Breast epithelium (tissue), 4 donors: ENCODE measurements at places on chromosomes 6 and 20. TPM values are rescaled to one million over a fixed set of nuclear protein-coding genes. Genes with fewer than 3 reads are reported as not detected.

LIME1 gene
- total RNA-seq, result 7.0 TPM

SNPH gene
- 4.0 TPM for total RNA-seq

OR2H2 gene
- not detected for total RNA-seq

KHDC1 gene
- total RNA-seq, result 0.66 TPM

FAM217B gene
- 9.2 TPM for total RNA-seq

PHACTR1 gene
- total RNA-seq, result 4.1 TPM

HLA-DQA1 gene
- total RNA-seq, result 1.6 TPM

ADTRP gene
- 2.6 TPM for total RNA-seq

HLA-G gene
- total RNA-seq, result not detected

RIPOR3 gene
- 26.9 TPM for total RNA-seq

ELOVL4 gene
- total RNA-seq, result 0.64 TPM

TUBB2B gene
- 7.3 TPM for total RNA-seq

IPCEF1 gene
- total RNA-seq, result 5.6 TPM
